ENCODE measurements at places on chromosomes 16 and 17. TPM values are rescaled to one million over a fixed set of nuclear protein-coding genes. Genes with fewer than 3 reads are reported as not detected.

Gene BCO1
- 1.1 TPM for total RNA-seq

Gene HEATR9
- total RNA-seq, result not detected

Gene IL32
- 28.1 TPM for total RNA-seq

Gene AGRP
- total RNA-seq, result not detected

Gene PROCA1
- 1.4 TPM for total RNA-seq

Gene DPEP2NB
- not detected for total RNA-seq

Gene PTGES3L
- 1.2 TPM for total RNA-seq

Gene AIPL1
- total RNA-seq, result not detected

Gene KRT12
- total RNA-seq, result not detected

Gene PDP2
- total RNA-seq, result 6.3 TPM

Gene KATNIP
- 13.5 TPM for total RNA-seq

Gene KRTAP17-1
- total RNA-seq, result not detected

Gene DNAH9
- total RNA-seq, result not detected

Gene RAC3
- total RNA-seq, result 40.7 TPM

Gene FGF11
- total RNA-seq, result 0.82 TPM

Gene RNF43
- total RNA-seq, result 0.23 TPM

Gene KRT27
- not detected for total RNA-seq

Gene TVP23A
- 0.07 TPM for total RNA-seq
